Forelimb muscle (tissue), 1 donor: ENCODE measurements at places on chromosomes 5 and 9. TPM values are rescaled to one million over a fixed set of nuclear protein-coding genes. Genes with fewer than 3 reads are reported as not detected.

The LYSMD3 gene
- polyA plus RNA-seq = 17.1 TPM

DNA sequence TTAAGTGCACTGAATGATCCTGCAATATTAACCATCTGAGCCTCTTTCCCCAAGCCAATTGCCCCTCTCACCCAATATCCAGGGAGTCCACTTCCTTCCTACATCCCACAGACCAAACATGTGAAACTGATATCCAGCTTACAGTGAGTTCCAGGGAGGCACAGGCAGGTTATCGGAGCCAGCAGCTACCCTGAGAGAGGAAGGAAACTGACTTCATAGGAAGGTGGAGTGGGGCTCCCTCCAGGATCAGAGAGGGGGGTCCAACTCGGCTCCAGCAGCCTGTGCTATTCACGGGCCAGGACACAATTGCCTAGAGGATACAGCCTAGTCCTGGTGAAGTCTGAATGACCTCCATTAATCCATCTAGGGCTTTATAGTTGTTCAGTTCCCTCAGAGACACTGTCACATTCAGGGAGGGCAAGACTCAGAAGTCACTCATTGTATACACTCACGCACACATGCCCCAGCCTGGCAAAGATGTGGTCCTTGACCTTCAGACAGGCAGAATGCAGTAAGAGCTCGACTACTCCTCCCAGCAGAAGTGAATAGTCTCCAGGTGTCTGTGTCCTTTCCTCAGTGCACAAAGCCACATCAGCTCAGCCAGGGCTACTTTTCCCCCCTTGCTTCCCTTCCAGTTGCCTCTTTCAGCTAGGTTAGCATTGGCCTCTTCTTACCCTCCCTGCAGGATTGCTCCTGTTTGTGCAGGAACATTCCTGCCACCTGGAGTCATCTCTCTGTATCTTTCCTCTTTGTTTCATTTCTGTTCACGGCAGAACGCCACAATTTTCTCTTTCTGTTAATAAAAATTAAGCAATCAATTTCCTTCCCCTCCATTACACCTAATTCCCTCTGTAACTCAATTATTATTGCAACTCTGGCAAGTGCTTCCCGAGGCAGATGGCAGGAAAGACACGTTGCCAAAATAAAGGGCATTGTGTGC lies 501.7 kb downstream of the ARHGEF28 start:
- no peak for DNase-seq

DNA sequence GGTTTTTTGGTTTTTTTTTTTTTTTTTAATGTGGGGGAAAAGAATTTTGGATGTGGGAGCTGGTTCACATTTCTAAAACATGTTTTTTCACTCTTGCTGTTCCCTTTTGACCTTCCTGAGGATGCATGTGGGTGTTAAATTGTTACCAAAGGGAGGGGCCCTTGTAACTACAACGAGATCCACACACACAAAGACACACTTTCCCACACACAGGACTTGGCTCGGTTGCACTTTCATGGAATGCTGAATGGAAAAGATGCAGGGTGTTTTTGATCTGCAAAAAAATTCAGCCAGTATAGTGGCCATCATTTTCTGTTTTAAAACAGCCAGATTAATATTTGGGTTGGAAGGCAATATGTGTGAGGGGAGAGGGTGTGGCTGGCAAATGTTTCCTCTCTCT lies 576.9 kb downstream of the EBF1 start:
- DNase-seq = peak; percentile 77

GRCh38 chr9:107650321-107650720 lies 160.8 kb upstream of the KLF4 start:
- no peak for DNase-seq

- DNase-seq = no peak
These were observed 248.5 kb downstream of the PBX3 start for GRCh38 chr9:125995706-125996105.
